ENCODE measurements at places on chromosomes 6 and 20.

GRCh38 chr6:156791320-156791850, 14.2 kb downstream of the ARID1B start:
- DNase-seq = no peak

DNA sequence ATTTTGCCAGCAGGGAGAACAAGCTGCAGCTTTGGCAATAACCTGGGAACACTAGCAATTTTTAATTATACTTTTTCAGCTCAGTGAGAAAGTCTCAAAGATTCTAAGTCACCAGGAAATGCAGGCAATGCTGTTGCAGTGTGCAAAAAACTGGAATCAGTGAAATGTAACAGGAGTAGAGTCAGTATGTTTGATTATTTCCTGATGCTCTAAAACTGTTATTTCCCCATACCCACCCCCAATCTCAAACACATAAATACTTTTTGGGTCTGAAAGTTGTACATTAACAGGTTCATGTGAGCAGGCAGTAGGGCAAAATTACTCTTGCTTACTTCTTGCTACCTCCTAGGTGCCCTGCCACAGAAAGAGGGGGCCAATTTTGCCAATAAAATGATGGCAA, 65.4 kb upstream of the BEND6 start:
- no peak for DNase-seq

- DNase-seq = no peak
Measured at GRCh38 chr6:7418238-7418905, 28.8 kb downstream of the RIOK1 start.

GRCh38 chr20:44861531-44862006, 23.9 kb upstream of the YWHAB start:
- DNase-seq = no peak

DNA sequence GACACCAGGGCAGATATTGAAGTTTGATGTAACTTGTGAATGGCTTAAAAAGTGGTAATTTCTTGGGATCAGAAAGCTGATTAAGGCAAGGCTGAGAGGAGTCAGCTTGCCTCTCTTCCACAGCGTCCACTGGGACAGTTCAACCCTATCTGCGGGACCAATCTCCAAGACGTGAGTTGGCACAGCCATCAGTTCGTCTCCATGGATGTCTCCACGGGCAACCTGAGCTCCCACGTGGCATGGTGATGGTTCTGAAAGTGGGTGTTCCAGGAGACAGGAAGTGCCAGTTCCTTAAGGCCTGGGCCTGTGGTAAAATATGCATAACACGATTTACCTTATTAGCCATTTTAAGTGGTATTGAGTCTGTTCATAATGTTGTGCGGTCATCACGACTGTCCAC, 67.9 kb upstream of the BHLHE23 start:
- DNase-seq = no peak

DNA sequence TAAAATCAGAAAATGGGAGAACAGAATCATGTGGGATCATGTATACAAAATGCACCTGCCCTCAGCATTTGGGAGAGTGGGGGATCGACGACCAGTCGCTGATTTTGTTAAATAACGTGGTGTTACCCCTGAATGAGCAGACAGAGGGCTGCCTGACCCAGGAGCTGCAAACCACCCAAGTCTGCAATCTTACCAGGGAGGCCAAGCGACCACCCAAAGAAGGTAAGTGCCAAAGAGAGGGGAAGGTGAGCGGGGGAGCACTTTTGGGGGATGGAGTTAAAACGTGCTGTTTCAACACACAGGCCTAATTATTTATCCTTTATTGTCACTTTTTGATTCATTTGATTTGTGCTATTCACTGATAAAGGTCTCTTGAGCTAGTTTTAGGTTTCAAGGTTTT, 4.1 kb downstream of the ADGRB3 start:
- no peak for DNase-seq

DNA sequence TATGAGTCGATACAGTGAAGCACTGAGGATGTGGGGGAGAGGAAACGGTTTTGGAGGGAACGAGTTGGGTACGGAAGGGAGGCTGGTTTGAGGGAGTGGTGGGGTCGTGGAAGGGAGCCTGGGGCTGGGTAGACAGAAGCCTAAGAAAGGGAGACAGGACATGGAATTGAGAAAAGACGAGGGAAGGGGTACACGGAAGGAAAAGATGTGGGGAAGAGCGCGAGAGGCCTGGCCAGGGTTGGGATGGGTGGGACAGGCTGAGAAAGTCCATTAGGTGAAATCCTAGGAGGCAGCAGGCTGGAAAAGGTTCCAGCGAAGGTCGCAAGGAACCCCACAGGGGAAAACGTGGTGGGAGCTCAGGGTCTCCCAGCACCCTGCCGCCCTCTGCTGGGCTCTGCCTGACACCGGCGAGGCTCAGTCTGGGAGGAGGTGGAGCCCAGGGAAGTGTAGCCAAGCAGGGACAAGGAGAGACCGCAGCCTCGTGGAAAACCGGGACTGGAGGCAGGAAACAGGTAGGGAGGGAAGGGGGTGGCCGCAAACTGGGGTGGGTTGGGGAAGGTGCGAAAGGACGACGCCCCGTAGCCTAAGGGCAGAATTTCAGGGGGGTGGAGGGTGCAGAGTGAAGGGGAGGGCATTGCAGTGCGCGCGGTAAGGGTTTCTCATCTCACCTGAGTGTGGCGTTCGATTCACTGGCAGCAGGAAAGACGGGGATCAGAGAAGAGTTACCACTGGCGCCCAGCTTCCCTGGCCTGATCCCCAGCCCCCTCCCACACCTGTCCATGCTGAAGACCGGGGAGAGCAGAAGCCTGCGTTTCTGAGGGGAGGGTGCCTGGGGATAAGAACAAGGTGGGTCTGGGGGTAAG, 4.3 kb downstream of the GABBR1 start:
- peak; percentile 55 for DNase-seq

DNA sequence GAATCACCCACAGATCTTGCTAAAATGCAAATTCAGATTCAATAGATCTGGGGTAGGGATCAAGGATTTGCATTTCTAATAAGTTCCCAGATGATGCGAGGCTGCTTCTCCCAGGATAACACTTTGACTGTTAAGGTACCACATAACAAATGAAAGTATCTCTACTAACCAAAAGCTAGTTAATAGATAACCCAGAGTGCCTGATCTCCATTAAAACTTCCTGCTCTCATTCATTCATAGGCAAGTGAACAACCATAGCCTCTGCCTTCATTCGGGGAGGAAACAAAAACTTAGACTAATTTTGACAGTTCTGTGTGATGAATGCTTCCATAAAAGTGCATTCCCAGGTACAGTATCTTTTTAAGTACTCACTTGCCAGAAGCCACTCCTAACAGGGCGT, 265.6 kb upstream of the BTBD3 start:
- DNase-seq = no peak

- DNase-seq = peak; percentile 15
Measured at GRCh38 chr6:2733324-2733723, 17.4 kb downstream of the MYLK4 start.

DNA sequence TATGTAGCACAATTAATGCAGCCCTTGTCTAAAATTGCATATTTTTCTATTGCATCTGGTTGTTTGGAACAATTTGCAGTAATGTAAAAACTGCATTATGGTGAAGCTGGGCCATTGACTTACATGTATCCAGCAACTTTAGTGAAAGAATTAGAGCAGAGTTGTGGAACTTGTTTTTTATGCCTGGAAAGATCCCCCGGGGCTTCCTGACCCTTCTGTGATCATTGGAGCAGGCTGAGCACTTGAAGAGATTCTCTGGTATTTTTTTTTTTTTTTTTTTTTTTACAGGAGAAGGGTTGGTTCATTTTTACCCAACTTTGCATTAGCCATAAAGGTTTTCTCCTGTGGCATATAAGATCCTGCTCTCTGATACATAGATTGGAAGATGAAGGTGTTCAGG, 45.0 kb downstream of the LIN28B start:
- DNase-seq = no peak

- no peak for DNase-seq
Measured at GRCh38 chr6:98203170-98203806, 631.1 kb upstream of the POU3F2 start.

DNA sequence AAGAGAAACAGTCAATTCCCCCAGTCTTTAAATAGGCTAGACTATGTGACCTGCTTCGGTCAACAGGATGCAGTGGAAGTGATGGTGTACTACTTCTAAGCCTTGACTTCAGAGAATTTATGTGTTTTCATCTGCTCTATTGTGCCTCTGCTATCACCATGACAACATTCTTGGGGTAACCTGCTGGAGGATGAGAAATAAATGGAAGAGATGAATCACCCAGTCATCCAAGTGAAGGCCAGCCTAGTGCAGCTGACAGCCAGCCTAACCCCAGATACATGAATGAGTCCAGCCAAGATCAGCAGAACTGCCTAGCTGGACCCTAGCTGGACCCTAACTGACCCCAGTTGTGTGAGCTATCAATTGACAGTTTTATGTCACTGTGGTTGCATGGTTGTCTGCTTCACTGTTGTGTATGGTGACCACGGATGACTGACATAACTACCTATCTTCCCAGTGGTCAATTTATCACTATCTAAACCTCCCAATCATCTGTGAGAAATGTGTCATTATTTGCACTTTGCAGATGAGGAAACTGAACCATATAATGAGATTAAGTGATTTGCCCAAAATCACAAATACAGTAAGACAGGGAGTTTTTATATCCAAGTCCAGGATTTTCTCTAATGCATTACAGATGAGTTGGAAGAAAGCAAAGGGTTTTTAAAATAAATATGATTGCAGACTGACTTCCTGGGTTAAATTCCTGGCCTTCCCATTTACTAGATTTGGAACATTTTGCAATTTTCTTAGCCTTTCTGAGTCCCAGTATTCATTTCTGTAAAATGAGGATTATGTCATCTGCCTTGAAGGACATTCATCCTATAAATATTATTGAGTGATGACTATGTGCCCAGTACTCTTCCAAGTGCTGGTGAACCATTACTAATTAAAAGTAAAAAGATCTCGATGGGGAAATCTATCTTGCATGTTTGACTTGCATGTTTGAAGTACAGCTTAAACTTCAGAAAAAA, 136.4 kb upstream of the PLCB4 start:
- DNase-seq = no peak

DNA sequence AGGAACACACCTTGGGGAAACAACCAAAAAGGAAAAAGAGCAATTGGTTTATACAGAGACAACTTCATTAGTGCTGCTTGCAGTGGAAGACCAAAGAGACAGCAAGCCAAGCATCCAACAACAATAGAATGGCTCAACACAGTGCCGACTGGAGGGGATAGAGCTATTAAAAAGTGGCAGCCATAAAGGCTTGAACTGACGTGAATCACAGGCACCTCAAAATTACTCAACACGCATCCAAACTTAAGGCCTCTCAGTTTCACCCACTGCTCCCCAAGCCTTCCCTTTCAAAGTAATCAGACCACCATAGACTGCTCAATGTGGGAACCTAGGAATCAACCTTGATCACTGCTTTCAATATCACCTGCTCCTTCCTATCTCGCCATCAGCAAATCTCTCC, 9.7 kb downstream of the TNFRSF21 start:
- DNase-seq = no peak

DNA sequence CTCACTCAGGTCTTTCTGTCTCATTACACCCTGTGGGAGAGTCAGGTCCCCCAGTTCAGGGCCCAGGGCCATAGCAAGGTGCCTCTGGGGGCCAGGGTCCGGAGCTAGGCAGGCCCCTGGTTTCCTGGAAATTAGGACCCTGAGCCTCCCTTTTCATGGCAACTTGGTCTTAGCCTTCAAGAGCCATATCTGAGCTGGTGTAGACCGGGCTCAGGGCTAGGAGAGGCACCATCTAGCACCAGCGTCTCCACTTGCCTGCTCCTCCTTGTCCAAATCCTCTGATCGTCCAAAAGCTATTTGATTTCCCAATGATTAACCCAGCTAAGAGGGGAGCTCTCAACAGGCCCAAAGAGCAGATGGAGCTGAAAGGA, 5.6 kb downstream of the MDFI start:
- no peak for DNase-seq

- no peak for DNase-seq
Measured at GRCh38 chr6:44731485-44732095, 344.1 kb downstream of the CDC5L start.

- DNase-seq = no peak
Measured at GRCh38 chr6:84460491-84460890, 233.0 kb upstream of the CEP162 start.

- DNase-seq = no peak
Measured at GRCh38 chr20:415820-416322, 7.8 kb downstream of the RBCK1 start.

- no peak for DNase-seq
Measured at GRCh38 chr6:65557224-65557623, 149.8 kb downstream of the EYS start.

GRCh38 chr6:165092881-165093595, 216.4 kb downstream of the C6orf118 start:
- no peak for DNase-seq

GRCh38 chr20:44011251-44011940, 96.7 kb downstream of the TOX2 start:
- no peak for DNase-seq

DNA sequence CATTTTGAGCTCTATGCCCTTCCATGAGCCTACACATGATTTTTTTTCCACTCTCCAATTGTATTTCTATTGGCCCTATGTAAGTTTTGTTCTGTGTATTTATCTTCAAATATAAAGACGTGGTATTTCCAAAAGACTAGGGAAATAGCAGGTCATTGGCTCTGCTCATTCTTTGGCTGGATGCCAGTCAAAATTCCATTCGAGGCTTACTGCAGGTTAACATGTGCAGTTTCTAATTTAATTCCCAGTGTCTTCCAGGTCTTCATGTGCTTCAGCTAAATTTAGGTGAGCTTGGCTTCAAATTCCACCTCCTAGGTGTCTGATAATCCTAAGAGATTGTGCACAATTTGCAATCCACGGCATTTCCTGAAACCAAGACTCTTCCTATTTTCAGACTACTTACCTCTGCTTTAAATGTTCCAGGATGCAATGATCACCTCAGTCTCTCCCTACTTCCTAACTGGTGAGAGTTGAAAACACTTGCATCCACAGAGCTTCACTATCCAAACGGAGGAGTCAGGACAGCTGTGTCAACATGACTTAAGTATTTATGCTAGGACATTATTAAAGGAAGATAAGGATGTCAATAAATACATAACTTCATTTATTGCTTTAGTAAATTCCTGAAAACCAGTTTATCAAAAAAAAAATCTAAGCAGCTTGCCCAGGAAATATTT, 236.1 kb downstream of the COL12A1 start:
- DNase-seq = no peak

GRCh38 chr6:75735491-75736186, 13.4 kb upstream of the MYO6 start:
- no peak for DNase-seq

DNA sequence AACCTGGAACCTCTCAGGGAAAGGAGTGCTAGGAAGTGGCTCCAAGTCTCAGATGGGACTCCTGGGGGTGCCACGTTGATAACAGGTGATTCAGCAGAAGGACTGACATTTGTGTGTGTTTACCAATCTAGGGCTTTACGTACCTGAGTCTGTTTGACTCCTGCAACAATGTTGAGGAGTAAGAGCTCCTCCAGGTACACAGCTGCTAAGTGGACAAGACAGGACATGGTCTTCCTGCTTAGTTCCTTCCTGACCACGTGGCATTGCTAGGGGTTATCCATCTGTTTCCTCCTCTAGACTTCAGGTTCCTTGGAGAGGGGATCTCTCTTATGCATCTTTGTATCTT, 164.5 kb upstream of the SLC24A3 start:
- DNase-seq = no peak

GRCh38 chr20:23331450-23332350, 18.9 kb upstream of the NXT1 start:
- DNase-seq = no peak

All from stimulated activated CD4-positive, alpha-beta T cell treated with anti-CD3 and anti-CD28 coated beads, Interleukin-1b, Interleukin-23, amount 100 ng/mL, for 24 hours (primary cell).